ENCODE measurements at places on chromosomes 7 and 10.

GRCh38 chr7:7719236-7719635 is 829 bp upstream of the RPA3 start:
- peaks cover 2% of the 10 kb centered on the region for H3K4me1 ChIP-seq
- no peaks in the 10 kb centered on the region for H3K27me3 ChIP-seq
- no peak overlapping the region for H3K4me3 ChIP-seq
- peak; percentile 3 for DNase-seq
- H3K36me3 ChIP-seq: no peaks in the 10 kb centered on the region

GRCh38 chr10:72875250-72876055 is 18.1 kb upstream of the OIT3 start:
- DNase-seq: no peak
- H3K4me3 ChIP-seq: no peak overlapping the region
- no peaks in the 10 kb centered on the region for H3K27me3 ChIP-seq

DNA sequence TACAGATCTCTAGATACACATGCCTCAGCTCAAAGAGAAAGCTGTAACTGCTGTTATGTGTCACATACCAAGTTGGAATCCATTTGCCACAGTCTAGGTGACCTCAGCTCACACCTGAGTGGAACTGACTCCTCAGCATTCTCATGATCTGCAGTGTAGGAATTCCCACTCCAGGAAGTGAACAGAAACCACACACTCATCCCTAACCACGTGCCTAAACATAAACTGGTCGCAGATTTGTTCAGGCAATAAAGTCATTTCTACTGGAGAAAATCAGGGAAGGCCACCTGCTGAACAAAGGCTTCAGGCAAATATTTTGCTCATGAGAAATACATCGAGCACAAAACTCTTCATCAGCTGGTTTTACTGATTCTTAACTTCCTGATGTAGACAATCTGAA is 23.0 kb upstream of the ZMYND11 start:
- H3K36me3 ChIP-seq: no peaks in the 10 kb centered on the region
- H3K4me3 ChIP-seq: no peak overlapping the region
- no peak for DNase-seq

GRCh38 chr10:52879091-52879807 is 106.7 kb upstream of the MBL2 start:
- no peak overlapping the region for H3K4me3 ChIP-seq
- H3K27ac ChIP-seq: no peak overlapping the region
- DNase-seq: no peak
- no peaks in the 10 kb centered on the region for H3K36me3 ChIP-seq
- H3K4me1 ChIP-seq: no peaks in the 10 kb centered on the region

DNA sequence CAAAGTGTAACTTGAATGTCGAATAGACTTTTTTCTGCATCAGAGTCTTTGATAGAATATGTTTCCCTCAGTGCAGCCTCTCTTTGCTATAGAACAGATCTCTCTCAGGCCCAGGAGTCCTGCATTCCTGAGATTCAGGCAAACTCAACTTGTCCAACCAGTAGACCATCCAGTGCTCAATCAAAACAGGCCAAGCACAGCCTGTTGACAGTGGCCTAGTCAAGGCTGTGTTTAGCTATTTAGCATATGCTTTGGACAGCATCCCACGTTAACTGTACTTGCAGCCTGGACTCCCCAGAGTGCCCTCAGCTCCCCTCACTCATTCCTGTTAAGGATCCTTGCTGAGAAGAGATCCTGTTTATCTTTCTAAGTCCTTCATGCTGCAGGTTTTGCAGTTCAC is 16.3 kb downstream of the OR6V1 start:
- H3K4me3 ChIP-seq: no peak overlapping the region
- peaks cover 36% of the 10 kb centered on the region for H3K27me3 ChIP-seq
- no peaks in the 10 kb centered on the region for H3K36me3 ChIP-seq
- DNase-seq: no peak
- no peak overlapping the region for H3K27ac ChIP-seq

GRCh38 chr7:151228024-151228866 is 1.2 kb upstream of the ABCF2 start:
- peaks cover 36% of the 10 kb centered on the region for H3K36me3 ChIP-seq
- H3K4me3 ChIP-seq: peak overlapping the region; percentile 98
- H3K4me1 ChIP-seq: peaks cover 37% of the 10 kb centered on the region
- no peaks in the 10 kb centered on the region for H3K27me3 ChIP-seq
- peak overlapping the region; percentile 96 for H3K27ac ChIP-seq

- H3K27ac ChIP-seq: no peak overlapping the region
- H3K36me3 ChIP-seq: no peaks in the 10 kb centered on the region
- no peak overlapping the region for H3K4me3 ChIP-seq
- no peak for DNase-seq
Measured at GRCh38 chr10:133190225-133190624, 30.2 kb downstream of the KNDC1 start.

GRCh38 chr10:107749235-107749634 is 584.7 kb upstream of the SORCS1 start:
- H3K36me3 ChIP-seq: no peaks in the 10 kb centered on the region
- DNase-seq: no peak
- no peaks in the 10 kb centered on the region for H3K27me3 ChIP-seq

- H3K27ac ChIP-seq: no peak overlapping the region
- H3K4me1 ChIP-seq: no peaks in the 10 kb centered on the region
- DNase-seq: no peak
- peaks cover 11% of the 10 kb centered on the region for H3K36me3 ChIP-seq
Measured at GRCh38 chr7:73746378-73746777, 7.8 kb upstream of the ABHD11 start.

GRCh38 chr10:28685717-28686116 is 8.4 kb downstream of the BAMBI start:
- H3K4me3 ChIP-seq: no peak overlapping the region
- no peak overlapping the region for H3K27ac ChIP-seq
- no peak for DNase-seq
- peaks cover 70% of the 10 kb centered on the region for H3K27me3 ChIP-seq

GRCh38 chr10:89283025-89283935 is 18.6 kb upstream of the IFIT2 start:
- H3K4me1 ChIP-seq: no peaks in the 10 kb centered on the region
- no peak overlapping the region for H3K27ac ChIP-seq
- H3K4me3 ChIP-seq: no peak overlapping the region
- DNase-seq: no peak

DNA sequence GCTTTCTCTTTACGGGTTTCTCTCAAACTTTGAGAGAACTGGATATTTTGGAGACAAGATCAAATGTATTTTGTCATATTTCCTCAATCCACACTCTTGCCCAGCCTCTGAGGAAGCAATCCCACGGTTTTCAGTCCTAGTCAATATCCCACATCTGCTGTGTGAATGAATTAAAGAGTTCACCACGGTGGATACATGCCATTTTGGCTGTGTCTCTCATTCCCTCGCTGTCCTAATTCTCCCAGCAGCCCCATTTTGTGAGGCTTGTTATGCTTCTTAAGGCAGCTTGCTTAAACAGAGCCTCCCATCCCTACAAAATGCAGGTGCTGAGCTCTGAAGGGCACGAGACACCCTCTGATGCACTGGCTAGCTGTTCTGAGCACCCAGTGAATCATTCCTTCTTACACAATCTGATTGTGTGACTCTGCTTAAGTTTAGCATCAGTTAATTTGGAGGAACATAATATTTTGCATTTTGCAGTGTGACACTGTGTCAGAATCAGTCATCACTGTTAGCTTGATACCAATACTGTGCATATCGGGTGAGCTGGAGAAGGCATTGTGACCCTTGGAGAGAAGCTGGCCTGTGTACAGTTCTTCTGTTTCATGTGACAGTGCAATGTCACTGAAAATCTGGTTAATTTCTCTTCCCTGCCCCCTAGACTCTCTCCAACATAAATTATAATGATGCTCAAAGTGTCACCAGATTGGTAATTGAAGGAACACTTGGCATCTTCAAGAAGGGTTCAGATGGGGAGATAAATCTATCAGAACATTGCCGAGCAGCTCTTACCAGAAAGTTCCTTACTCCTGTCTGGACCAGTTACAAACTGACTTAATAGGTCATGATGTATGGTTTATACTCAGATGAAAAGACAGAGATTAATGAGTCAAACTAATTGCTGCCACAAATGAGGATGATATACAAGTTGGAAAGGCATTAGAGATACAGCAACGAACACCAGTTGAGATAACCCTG is 103.7 kb upstream of the AOAH start:
- H3K27me3 ChIP-seq: no peaks in the 10 kb centered on the region
- DNase-seq: no peak
- H3K27ac ChIP-seq: no peak overlapping the region
- no peaks in the 10 kb centered on the region for H3K4me1 ChIP-seq
- no peaks in the 10 kb centered on the region for H3K36me3 ChIP-seq
- no peak overlapping the region for H3K4me3 ChIP-seq

All from effector memory CD8-positive, alpha-beta T cell (primary cell).